Left kidney (tissue), 8 donors: ENCODE measurements at places on chromosomes 1 and 21.

GRCh38 chr1:168879896-168880734 is 151.1 kb upstream of the DPT start:
- DNase-seq, result no peak

DNA sequence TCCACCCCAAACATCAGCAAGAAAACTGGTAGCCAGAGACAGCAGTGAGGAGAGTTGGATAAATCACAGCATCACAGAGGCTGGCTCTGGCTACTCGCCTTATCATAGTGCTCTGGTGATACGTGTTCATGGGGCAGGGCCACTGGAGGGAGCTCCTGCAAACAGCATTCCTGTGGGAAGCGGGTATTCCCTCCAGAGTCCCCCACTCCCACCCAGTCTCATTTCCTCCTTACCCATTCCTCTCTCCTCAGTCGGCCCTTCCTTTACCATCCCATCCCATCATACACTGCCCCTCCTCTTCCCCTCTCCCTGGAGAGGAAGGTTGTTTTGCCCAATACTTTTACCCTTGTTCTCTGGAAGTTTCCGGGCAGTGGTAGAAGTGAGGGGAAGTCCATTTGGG is 7.1 kb downstream of the NHLH2 start:
- no peak for DNase-seq

GRCh38 chr1:101188331-101188730 is 48.5 kb upstream of the S1PR1 start:
- DNase-seq, result no peak

DNA sequence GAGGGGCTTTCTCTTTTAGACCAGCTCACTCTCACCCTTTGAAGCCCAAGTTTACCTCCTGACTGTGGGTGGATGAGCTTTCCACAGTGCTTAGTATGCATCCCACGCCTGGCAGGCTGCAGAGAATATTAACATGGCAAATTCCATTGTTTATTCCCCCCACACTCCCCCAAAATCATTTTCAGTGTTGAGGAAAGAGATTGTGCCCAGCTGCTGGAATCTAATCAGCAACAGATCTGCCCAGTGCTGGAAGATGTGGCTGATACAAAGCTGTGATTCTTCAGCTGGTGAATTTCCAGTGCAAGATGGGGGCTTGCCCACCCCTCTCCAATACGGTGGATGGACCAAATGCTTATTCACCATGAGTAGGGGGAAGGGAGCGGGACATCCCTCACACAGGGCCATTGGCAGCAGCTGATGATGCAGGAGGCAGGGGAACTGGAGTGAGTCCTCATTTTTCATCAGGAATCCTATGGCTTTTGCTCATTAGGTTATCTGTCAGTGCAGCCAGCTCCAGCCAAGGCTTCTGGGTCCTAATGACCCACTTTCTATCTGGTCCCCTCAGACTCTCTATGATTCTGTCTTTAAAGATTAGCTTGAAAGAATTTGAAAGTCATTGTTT is 39.7 kb upstream of the KCNA3 start:
- DNase-seq, result no peak

DNA sequence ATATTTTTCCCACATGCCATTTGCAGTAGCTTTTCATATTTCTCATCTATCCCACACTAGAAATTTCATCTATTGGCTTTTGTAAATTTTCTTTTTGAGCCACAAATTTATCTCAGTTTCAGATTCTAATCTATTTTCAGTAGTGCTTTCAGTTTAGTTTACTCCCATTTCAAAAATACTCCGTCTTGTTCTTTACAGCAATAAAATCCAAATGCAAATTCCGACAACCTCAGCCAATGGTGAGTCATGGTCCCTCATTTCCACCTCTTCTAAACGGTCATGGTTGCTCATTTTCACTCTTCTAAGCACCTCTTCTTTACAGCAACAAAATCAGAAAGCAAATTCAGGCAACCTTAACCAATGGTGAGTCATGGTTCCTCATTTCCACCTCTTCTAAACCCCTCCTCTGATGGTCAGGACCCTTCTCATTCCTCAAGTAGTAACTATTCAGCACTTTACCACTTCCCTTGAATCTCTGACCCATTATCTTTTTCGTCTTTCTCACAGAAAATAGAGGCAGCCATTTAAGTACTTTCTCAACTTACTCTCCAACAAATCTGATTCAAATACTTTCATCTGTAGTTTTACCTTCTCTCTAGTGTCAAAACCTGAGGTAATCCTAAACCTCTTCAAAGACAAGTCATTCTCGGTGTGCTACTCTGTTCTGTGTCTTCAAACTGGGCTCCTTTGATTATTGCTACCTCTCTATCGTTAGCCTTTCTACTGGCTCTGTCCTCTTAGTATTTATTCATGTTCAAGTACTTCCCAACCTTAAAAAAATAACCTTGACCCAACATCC is 34.4 kb downstream of the C21orf91 start:
- no peak for DNase-seq

- no peak for DNase-seq
Measured at GRCh38 chr1:84603941-84604830, 29.9 kb upstream of the CTBS start.

- DNase-seq, result no peak
Measured at GRCh38 chr1:198330982-198331615, 174.3 kb downstream of the NEK7 start.

- DNase-seq, result no peak
Measured at GRCh38 chr1:2962946-2963345, 58.3 kb upstream of the ACTRT2 start.

- peak; percentile 46 for DNase-seq
Measured at GRCh38 chr1:46687093-46687659, 15.5 kb downstream of the TEX38 start.

GRCh38 chr1:18637511-18637960 is 6.9 kb downstream of the PAX7 start:
- DNase-seq, result no peak

DNA sequence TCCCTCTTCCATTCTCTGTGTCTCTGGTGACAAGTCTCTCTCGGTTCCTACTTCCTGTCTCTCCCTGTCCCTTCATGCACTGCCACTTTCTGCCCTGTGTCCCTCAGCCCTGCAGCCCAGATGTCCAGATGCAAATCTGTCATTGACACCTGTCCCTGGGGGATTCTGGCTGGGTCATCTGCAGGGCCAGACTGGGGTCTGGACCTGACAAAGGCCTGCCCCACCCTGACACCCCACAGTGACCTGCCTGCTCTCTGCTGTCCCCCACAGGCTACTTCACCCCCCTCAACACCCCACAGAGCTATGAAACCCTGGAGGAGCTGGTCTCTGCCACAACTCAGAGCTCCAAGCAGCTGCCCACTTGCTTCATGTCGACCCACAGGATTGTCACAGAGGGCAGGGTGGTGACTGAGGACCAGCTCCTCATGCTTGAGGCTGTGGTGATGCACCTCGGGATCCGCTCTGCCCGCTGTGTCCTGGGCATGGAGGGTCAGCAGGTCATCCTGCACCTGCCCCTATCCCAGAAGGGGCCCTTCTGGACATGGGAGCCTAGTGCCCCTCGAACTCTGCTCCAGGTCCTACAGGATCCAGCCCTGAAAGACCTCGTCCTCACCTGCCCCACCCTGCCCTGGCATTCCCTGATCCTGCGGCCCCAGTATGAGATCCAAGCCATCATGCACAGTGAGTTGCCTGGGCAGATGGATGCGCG is 7.2 kb downstream of the THEMIS2 start:
- DNase-seq, result no peak

DNA sequence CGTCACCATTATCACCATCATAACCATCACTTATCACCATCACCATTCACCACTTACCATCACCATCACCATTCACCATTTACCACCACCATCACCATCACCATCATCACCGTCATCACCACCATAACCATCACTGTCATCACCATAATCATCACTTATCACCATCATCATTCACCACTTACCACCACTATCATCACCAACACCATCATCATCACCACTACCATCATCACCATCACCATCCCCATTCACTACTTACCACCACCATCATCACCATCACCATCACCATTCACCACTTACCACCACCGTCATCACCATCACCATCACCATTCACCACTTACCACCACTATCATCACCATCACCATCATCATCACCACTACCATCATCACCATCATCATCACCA is 151.8 kb downstream of the CAMTA1 start:
- no peak for DNase-seq

DNA sequence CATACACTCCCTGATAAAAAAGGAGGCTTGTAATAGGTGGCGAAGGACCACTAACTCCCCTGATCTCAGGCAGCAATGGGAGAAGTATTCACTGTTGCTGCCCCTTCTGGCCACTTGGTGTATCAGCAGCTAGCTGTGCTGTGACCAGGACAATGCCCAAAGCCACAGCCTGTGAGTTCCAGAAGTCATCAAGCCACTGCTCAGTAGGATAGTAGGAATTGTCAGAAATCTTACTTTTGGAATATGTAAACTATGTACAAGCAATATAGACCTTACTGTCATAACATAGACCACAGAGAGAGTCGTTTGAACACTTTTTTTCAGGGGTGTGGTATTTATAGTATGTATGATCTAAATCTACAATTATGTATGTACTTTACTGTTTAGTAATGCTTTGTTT is 248.3 kb upstream of the CAMK1G start:
- DNase-seq, result no peak

- DNase-seq, result no peak
Measured at GRCh38 chr21:34157521-34157920, 84.1 kb downstream of the MRPS6 start.

DNA sequence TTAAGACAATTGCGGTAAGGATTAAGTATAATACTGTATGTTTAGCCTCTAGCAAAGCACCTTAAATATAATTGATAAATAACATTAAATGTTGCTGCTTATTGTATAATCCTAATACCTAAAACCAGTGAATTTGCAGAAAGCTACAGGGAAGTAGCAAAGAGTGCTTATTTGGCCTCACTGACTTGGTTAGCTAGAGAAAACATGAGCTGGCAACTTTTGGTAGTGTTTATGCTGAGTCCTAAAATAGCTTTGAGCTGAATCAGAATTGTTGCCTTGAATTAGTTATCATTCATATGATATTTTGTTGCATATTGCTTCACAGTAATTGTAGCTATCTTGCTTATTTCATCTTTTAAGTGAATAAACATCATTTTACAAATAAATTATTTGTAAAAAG is 3.5 kb downstream of the TRIM67 start:
- no peak for DNase-seq

GRCh38 chr1:211822677-211823407 is 7.7 kb downstream of the LPGAT1 start:
- DNase-seq, result no peak

DNA sequence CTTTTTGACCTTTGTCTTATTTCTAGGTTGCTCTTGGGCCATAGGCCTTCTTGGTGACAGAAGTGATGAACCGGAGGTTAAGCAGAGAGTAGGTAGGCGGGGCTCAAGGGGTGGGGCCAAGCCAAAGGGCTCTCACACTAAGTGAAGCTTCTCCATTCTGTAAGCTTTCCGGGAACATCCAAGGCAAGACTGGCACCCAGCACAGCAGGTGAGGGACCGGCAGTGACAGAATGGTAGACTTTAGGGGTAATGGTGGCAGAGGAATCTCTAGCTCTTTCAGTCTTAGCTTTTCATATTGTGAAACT is at the start of gene TNFAIP8L2:
TSS of gene TNFAIP8L2 (plus strand) at position 135 of the 305 bp plus-strand sequence. CDS start 2,049 bp downstream, outside the sequence.
- DNase-seq, result no peak

GRCh38 chr21:35046263-35046624 is 2.9 kb downstream of the RUNX1 start:
- no peak for DNase-seq

- DNase-seq, result no peak
Measured at GRCh38 chr21:38958940-38959691, 153.4 kb downstream of the ETS2 start.
